ENCODE measurements at places on chromosomes 7 and 10.

GRCh38 chr10:50613150-50613549 lies 10.6 kb downstream of the SGMS1 start:
- H3K36me3 ChIP-seq = no peaks in the 10 kb centered on the region
- H3K27ac ChIP-seq = no peak overlapping the region
- no peak for DNase-seq
- H3K4me3 ChIP-seq = no peak overlapping the region
- H3K4me1 ChIP-seq = peaks cover 8% of the 10 kb centered on the region

DNA sequence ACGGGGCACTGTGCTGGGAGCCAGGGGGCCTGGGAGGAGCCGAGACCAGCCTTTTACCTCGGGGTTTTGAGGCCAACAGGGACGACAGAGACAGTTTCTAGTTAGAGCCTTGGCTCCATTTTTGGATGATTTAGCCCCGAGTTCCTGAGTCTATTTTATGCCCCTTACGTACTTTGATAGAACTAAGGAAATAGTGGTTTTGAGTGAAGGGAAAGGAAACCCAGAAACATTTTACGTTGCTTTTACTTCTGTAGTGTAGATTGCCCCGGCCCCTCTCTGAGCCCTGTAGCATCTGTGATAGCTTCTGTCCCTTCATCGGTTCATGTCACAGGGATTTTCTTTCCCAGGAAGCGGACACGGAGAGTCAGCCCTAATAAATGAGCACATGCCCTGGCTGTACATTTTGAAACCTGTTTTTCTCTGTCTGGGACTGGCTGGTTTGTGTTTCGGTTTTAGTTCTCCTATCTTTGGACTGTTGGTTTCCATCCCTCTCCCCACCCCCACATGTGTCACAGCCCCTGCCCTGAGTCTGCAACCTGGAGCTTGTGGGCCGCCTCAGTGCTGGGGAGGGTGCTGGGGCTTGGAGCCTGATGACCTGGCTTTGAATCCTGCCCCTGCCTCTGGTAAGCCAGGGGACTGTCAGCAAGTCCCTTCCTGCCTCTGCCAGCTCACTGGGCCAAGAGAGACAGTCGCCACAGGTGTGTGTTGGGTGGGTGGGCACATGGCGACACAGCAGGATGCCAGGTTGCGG lies 6.9 kb upstream of the ORAI2 start:
- no peak for DNase-seq
- no peak overlapping the region for H3K27ac ChIP-seq
- no peaks in the 10 kb centered on the region for H3K4me1 ChIP-seq
- H3K36me3 ChIP-seq = peaks cover 37% of the 10 kb centered on the region
- H3K4me3 ChIP-seq = no peak overlapping the region

DNA sequence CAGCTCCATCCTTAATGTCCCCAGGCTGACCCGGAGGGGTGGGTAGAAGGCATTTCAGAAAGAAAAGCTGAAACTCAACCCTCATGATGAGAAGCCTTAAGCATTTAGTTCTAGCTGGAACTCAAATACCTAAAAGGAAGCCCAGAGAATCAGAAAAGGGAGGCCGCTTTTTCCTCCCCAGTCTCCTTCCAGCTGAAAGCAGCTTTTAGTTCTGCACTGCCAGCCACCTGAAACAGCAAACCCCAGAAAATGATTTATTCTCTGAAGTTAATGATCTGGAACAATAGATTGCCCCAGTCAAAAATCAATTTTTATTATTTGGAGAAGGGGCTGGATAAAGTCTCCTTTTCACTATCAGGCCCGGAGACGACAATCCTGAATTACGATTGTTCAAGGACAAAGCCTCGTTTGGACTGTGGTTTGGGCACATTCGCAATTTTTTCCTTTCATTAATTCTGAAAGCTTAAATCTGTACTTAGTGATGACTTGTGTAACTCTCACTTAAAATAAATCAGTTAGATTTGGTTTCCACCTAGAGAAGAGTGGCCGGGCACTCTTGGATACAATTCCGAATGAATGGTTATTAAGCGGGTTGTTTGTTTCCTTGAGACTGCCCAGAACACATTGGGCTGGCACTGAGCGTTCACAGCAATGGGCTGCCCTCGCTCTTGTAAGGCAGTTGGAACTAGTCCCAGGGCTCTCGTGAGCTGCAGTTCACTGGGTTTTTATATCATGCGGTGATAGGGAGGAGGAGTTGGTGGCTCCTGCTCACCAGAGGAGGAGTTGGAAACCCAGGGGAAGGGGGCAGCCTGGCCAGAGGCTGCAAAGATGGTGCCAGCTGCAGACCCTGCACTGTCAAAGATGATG lies 262.2 kb downstream of the CCSER2 start:
- no peaks in the 10 kb centered on the region for H3K4me1 ChIP-seq
- no peaks in the 10 kb centered on the region for H3K27me3 ChIP-seq
- no peak overlapping the region for H3K4me3 ChIP-seq
- H3K36me3 ChIP-seq = no peaks in the 10 kb centered on the region
- DNase-seq = no peak

GRCh38 chr10:88838766-88839350 lies 12.8 kb downstream of the ANKRD22 start:
- no peak overlapping the region for H3K27ac ChIP-seq
- H3K27me3 ChIP-seq = no peaks in the 10 kb centered on the region
- H3K4me3 ChIP-seq = no peak overlapping the region
- no peaks in the 10 kb centered on the region for H3K36me3 ChIP-seq
- no peak for DNase-seq

- no peaks in the 10 kb centered on the region for H3K27me3 ChIP-seq
- H3K4me3 ChIP-seq = no peak overlapping the region
- no peak overlapping the region for H3K27ac ChIP-seq
- no peaks in the 10 kb centered on the region for H3K36me3 ChIP-seq
- no peak for DNase-seq
These were observed 19.6 kb upstream of the CNTNAP2 start for GRCh38 chr7:146096994-146097393.

DNA sequence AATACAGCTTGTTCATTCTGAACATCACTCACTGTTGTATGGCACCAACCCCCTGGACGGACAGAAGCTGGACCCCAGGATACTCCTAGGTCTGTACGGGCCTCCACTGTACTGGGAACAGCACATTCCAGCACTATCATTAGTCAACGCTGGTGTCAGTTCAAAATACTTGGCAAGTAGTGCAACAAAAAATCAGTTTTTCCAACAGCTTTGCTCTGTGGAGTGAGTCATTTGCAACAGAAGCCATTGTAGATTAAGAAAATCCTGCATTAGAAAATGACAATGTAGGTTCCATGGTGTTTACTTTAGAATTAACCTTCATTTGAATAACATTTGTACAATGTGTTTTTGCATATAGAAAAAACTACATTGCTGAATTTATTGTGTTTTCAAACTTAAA lies 266.6 kb downstream of the HDAC9 start:
- H3K27me3 ChIP-seq = no peaks in the 10 kb centered on the region
- H3K36me3 ChIP-seq = no peaks in the 10 kb centered on the region
- no peak overlapping the region for H3K4me3 ChIP-seq
- no peaks in the 10 kb centered on the region for H3K4me1 ChIP-seq

GRCh38 chr7:12648704-12649261 lies 38.6 kb upstream of the ARL4A start:
- no peak overlapping the region for H3K4me3 ChIP-seq
- no peaks in the 10 kb centered on the region for H3K4me1 ChIP-seq
- no peaks in the 10 kb centered on the region for H3K27me3 ChIP-seq
- DNase-seq = no peak

GRCh38 chr10:110487411-110488331 lies 10.0 kb upstream of the DUSP5 start:
- H3K36me3 ChIP-seq = no peaks in the 10 kb centered on the region
- H3K4me1 ChIP-seq = no peaks in the 10 kb centered on the region
- H3K27ac ChIP-seq = no peak overlapping the region
- no peak overlapping the region for H3K4me3 ChIP-seq
- no peak for DNase-seq
- H3K27me3 ChIP-seq = peaks cover 27% of the 10 kb centered on the region

- H3K36me3 ChIP-seq = no peaks in the 10 kb centered on the region
- no peak overlapping the region for H3K4me3 ChIP-seq
- H3K4me1 ChIP-seq = no peaks in the 10 kb centered on the region
- no peak overlapping the region for H3K27ac ChIP-seq
- peak; percentile 46 for DNase-seq
- peaks cover 6% of the 10 kb centered on the region for H3K27me3 ChIP-seq
These were observed 25.0 kb downstream of the C10orf105 start for GRCh38 chr10:71694567-71694968.

DNA sequence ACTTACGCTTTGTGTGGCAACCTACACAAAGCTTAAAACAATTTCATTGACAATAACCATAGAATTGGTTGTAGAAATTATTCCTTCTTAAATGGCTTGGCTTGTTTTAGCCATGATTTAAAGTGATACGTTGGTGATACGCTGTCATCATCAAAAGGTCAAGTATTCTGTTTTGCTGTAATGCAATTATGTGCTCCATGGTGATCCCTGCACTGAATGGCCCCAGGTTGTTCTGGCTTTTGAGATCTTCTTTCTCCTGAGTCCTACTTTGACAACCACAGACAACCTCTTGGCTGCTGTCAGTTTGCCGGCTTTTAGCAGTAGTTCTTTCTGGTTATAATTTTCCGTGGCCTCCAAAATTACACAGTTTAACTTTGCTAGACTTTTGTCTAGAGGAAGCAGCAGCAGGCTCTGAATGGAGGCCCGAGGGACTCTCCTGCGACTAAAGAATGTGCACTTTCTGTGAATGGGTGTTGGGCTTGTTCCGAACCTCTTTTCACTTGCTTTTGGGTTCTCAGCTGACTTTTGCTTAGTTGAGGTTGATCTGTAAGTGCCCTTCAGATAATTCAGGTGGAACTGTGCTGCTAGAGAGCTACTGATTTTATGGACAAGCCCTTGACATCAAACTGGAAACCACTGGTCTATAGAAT lies 104.7 kb downstream of the TMEM178B start:
- no peaks in the 10 kb centered on the region for H3K4me1 ChIP-seq
- H3K27me3 ChIP-seq = no peaks in the 10 kb centered on the region
- H3K36me3 ChIP-seq = no peaks in the 10 kb centered on the region

DNA sequence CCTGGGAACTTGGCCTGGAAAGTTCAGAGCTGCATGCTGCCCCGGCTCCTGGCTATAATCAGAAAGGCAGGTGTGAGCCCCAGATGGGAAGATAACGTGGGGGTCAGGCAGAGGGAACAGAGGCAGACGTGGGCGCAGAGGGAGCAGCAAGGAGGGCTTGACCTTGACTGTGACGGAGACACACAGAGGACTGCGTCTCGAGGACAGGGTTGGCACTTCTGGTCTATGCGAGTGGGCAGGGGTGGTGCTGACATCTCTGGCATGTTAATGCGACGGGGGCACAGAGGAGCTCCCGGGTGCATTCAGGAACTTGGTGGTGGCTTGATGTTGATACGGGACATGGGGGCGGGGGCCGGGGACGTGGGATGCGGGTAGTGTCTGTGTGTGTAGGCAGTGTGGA lies 232.1 kb upstream of the GRB10 start:
- H3K27me3 ChIP-seq = no peaks in the 10 kb centered on the region
- DNase-seq = no peak
- no peaks in the 10 kb centered on the region for H3K4me1 ChIP-seq
- H3K4me3 ChIP-seq = no peak overlapping the region

GRCh38 chr7:38669965-38670520 lies 38.9 kb upstream of the AMPH start:
- no peaks in the 10 kb centered on the region for H3K27me3 ChIP-seq
- H3K4me1 ChIP-seq = no peaks in the 10 kb centered on the region
- no peaks in the 10 kb centered on the region for H3K36me3 ChIP-seq
- no peak overlapping the region for H3K27ac ChIP-seq
- H3K4me3 ChIP-seq = no peak overlapping the region
- no peak for DNase-seq

DNA sequence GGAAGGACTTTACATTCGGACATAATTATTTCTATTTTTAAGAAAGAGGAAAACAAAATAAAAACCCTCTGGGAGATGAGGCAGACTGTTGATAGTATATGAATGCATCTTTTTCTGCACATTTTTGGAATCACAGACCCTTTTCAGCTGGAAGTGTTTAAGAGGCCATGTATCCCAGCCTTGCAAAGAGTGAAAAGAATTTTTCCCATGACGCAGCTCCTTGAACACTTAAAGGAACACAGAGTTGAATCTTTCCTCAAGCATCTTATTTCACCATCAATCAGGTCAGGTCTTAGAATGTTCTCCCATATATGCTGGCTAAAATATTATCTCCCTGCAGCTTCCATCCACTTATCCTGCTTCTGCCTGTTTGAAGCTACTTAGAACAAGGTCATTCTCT lies 45.9 kb upstream of the PAPSS2 start:
- H3K27me3 ChIP-seq = no peaks in the 10 kb centered on the region
- no peaks in the 10 kb centered on the region for H3K36me3 ChIP-seq
- no peak for DNase-seq

GRCh38 chr10:43316516-43316915 lies 49.7 kb upstream of the RASGEF1A start:
- H3K27ac ChIP-seq = no peak overlapping the region
- H3K4me1 ChIP-seq = no peaks in the 10 kb centered on the region
- peaks cover 4% of the 10 kb centered on the region for H3K27me3 ChIP-seq
- H3K4me3 ChIP-seq = no peak overlapping the region

- no peaks in the 10 kb centered on the region for H3K27me3 ChIP-seq
- no peaks in the 10 kb centered on the region for H3K36me3 ChIP-seq
- H3K4me1 ChIP-seq = no peaks in the 10 kb centered on the region
- no peak for DNase-seq
These were observed 162.6 kb upstream of the GDF10 start for GRCh38 chr10:47137311-47137851.

- H3K27me3 ChIP-seq = no peaks in the 10 kb centered on the region
- no peak overlapping the region for H3K4me3 ChIP-seq
- H3K27ac ChIP-seq = no peak overlapping the region
- H3K36me3 ChIP-seq = no peaks in the 10 kb centered on the region
These were observed 34.4 kb upstream of the PNLIP start for GRCh38 chr10:116511365-116511764.

GRCh38 chr10:55098452-55098851 lies 297.4 kb upstream of the PCDH15 start:
- no peaks in the 10 kb centered on the region for H3K4me1 ChIP-seq
- DNase-seq = no peak
- no peak overlapping the region for H3K27ac ChIP-seq
- no peaks in the 10 kb centered on the region for H3K36me3 ChIP-seq

DNA sequence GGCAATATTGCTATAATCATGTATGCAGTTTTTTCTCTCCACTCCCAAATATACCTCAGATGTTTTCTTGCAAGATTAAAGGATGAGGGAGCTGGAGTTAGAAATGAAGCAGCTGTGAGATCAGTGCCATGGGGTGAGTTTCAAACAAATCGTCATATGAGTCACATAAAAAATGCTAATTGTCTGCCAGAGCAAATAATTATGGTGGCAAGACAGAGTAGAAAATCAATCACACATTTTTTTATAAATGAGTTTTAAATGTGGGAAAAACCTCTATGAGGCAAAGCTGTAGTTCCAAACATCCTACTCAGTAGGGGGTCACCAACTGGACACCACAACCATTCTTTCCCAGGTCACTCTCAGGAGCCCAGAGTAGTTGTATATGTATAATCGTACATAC lies 55.3 kb downstream of the CH25H start:
- H3K27ac ChIP-seq = no peak overlapping the region
- no peaks in the 10 kb centered on the region for H3K27me3 ChIP-seq
- no peak overlapping the region for H3K4me3 ChIP-seq
- no peaks in the 10 kb centered on the region for H3K36me3 ChIP-seq
- H3K4me1 ChIP-seq = no peaks in the 10 kb centered on the region
- no peak for DNase-seq

- no peaks in the 10 kb centered on the region for H3K4me1 ChIP-seq
- no peak overlapping the region for H3K27ac ChIP-seq
- H3K36me3 ChIP-seq = no peaks in the 10 kb centered on the region
- DNase-seq = no peak
- H3K27me3 ChIP-seq = no peaks in the 10 kb centered on the region
These were observed 14.8 kb downstream of the FANK1 start for GRCh38 chr10:125911145-125911544.
